ENCODE measurements at places on chromosomes 2 and 18. TPM values are rescaled to one million over a fixed set of nuclear protein-coding genes. Genes with fewer than 3 reads are reported as not detected.

Gene SPP2
- total RNA-seq, result not detected

Gene ALKAL2
- total RNA-seq, result not detected

Gene SLC16A14
- total RNA-seq, result 2.2 TPM

Gene LAMA1
- 67.1 TPM for total RNA-seq

Gene BOLL
- total RNA-seq, result not detected

Gene IL37
- total RNA-seq, result not detected

Gene CDH20
- total RNA-seq, result under 0.01 TPM

Gene SERPINB2
- 2.4 TPM for total RNA-seq

Gene PROM2
- 0.25 TPM for total RNA-seq

Gene MERTK
- total RNA-seq, result 0.37 TPM

Gene GALNT13
- total RNA-seq, result 0.87 TPM

Gene NMS
- total RNA-seq, result not detected

Gene LYPD1
- total RNA-seq, result 0.22 TPM

Gene ADAM17
- total RNA-seq, result 43.8 TPM

Gene TEKT4
- total RNA-seq, result not detected

Gene ICOS
- total RNA-seq, result not detected

Gene METTL21A
- 11.3 TPM for total RNA-seq

Gene ERMN
- total RNA-seq, result not detected

Gene ANKRD30BL
- total RNA-seq, result not detected

Gene CCDC74B
- 9.8 TPM for total RNA-seq

Gene MAP2
- 13.4 TPM for total RNA-seq

Gene ZC3H15
- 103 TPM for total RNA-seq

Gene GCKR
- total RNA-seq, result 0.22 TPM

Gene REG3G
- not detected for total RNA-seq

Gene IL1RL1
- total RNA-seq, result 0.77 TPM

Gene FAM161A
- total RNA-seq, result 3.9 TPM

Gene TPO
- not detected for total RNA-seq

Gene TNS1
- total RNA-seq, result 64.6 TPM

Gene APCDD1
- total RNA-seq, result not detected

Gene MC5R
- total RNA-seq, result not detected

Gene LRRTM1
- total RNA-seq, result 0.44 TPM

Gene APLF
- total RNA-seq, result 4.2 TPM

Gene LHCGR
- not detected for total RNA-seq

Gene NTSR2
- total RNA-seq, result not detected

Gene UGT1A6
- total RNA-seq, result not detected

Gene CRYBA2
- not detected for total RNA-seq

Gene CPO
- 0.12 TPM for total RNA-seq
